ENCODE measurements at places on chromosomes 2 and 18.
A peak's percentile ranks its signal among the peaks of the same experiment; 100 is the strongest.

DNA sequence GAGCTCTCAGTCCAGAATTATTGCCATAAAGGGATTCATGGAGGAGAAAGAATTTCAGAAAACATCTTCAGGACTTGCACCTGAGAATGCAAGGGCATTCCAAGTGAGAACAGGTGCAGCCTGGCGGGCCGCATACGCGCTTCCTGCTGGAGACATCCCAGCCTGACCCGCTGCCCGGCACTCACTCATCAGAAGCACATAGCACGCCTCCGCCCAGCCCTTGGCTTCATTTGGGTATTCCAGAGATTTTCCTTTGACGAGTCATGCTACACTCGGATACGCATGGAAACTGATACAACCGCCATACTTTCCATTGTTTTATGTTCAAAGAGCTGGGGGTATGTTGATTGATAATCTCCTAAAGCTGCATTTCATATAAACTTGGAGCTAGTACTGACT, 228.0 kb upstream of the ID2 start:
- DNase-seq, result no peak

DNA sequence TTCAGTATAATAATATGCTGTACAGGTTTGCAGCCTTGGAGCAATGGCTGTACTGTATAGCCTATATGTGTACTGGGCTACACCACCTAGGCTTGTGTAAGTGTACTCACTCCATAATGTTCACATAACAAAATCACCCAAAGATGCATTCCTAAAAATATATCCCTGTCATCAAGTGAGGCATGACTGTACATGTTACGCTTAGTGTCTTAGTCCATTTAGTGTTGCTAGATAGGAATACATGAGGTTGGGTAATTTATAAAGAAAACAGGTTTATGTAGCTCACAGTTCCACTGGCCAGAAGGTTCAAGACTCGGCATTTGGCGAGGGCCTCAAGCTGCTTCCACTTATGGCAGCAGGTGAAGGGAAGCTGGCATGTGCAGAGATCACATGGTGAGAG, 31.4 kb downstream of the RNF152 start:
- no peak for DNase-seq

GRCh38 chr2:180412219-180412618, 405.1 kb upstream of the CWC22 start:
- no peak for DNase-seq

DNA sequence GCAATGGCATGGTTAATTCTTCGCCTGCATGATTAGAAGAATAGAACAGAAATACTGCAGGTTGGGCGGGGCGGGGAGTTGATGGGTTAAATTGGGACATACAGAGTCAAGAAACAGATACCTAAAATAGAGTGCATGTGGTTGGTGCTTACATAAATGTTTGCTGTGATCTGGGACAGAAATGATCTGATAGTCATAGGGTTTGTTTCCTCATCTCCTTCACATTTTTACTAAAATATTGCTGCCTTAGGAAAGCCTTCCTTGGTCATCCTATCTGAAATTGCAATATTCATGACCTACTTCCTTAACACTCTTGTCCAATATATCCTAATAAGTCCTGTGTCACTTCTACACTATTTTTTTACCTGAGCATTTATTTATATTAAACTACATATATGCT, 163.9 kb downstream of the TMEFF2 start:
- no peak for DNase-seq

DNA sequence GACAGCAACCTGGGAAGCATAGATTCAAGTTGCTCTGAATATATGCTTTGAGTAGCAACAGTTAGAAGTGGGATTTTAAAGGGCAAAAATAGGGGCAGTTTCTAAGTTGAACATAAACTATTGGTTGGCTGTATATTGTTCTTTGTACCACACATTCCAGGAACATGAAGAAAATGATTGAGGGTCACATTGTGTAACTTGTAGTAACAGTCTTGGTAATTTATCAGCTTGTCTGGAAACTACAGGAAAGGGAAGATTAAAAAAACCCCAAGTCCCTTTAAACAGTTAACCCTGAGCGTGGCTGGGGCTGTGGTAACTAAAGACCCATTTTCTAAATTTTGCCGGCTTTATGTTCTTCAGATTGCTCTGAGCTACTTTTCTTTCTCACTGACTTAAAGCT, 7.4 kb downstream of the PLEKHB2 start:
- DNase-seq, result no peak

GRCh38 chr2:148926291-148926961, 51.4 kb downstream of the KIF5C start:
- peak; percentile 56 for DNase-seq

GRCh38 chr2:157488877-157489276, 45.0 kb upstream of the CYTIP start:
- no peak for DNase-seq

GRCh38 chr2:11122380-11122779, 32.9 kb upstream of the SLC66A3 start:
- DNase-seq, result no peak

GRCh38 chr2:147224070-147224469, 620.8 kb upstream of the ACVR2A start:
- DNase-seq, result no peak

DNA sequence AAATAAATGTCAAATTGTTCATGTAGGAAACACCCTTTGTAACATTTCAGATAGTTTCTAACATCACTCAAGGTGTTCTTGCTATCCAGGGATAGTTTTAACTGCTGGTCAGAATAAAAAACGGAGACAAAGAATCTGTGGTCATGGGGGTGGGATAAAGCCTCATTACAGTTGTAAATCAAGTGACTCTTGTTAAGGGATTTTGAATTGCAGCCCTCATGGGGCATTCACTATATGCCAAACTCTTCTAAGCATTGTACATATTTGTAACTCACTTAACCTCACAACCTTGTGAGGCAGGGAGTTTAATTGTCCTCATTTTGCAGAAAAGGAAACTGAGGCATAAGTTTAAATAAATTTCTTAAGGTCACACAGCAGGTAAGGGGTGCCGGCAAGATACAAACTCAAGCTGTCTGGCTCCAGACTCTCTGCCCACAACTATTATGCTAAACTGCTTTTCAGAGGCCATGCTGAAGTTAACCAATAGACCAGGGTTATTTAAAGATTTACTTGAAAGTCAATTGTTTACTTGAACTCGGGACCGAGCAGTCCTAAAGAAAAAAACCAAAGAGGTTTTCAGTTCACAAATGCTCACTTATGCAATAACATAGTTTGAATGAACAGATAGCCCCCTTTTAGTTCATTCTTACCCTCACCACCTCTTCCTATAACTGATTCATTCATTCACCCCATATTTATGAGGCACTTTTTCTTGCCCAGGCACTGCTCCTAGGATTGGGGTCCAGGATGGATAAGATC, 121.6 kb upstream of the FZD5 start:
- DNase-seq, result no peak

- DNase-seq, result no peak
Observed at GRCh38 chr2:161604901-161605300, 19.3 kb upstream of the SLC4A10 start.

DNA sequence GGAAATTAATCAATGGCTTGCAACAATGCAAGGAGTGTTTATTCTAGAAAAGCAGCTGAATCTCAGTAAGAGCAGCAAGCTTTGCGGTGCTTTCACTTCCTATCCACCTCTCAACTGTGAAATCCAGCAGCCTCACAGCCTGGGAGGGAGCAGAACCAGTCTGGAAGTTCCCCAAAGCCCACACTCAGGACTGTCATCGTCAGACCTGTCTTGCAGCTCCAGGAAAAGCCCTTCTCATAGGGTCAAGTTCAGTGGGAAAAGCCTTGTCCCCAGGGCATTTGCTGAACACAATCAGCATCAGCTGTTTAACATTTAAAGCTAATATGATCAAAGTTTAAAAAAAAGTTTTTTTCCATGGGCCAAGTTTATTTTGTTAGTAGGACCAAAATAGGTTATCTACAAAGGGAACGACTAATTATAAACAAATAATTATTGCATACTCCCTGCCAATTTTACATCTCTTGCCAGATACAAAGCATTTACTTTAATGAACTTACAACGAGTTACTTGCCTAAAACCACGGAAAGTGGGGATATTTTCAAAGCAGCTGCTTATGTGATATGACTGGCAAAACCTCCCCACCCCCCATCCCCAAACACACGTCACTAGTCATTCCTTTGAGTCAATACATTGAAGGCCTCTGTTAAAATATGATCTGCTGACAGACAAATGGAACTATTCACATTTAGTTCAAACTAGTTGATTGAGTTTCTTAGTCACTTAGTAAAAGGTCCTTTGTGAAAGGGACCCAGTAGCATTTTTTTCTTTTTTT, 36.8 kb downstream of the PARD6G start:
- DNase-seq, result no peak

GRCh38 chr2:98050070-98050469, 36.9 kb upstream of the VWA3B start:
- DNase-seq, result no peak

- DNase-seq, result no peak
Observed at GRCh38 chr2:113123726-113124125, 3.7 kb upstream of the IL1RN start.

DNA sequence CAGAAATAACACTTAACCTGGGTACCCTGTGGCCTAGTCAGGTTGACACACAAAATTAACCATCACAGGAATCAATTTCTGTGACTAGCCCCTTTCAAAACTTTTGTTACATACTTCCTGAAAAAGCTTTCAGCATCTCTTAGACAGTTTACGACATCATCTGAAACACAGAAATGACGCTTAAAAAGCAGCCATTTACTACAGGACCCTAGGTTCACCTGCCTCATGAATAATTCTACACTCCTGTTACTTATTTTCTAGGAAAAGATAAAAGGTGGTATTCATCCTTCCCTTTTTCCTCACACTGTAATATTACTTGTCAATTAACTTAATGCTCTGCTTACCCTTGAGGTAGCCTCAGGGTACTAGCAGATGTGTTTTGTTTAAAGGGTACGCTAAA, 388.4 kb downstream of the IRS1 start:
- DNase-seq, result no peak

DNA sequence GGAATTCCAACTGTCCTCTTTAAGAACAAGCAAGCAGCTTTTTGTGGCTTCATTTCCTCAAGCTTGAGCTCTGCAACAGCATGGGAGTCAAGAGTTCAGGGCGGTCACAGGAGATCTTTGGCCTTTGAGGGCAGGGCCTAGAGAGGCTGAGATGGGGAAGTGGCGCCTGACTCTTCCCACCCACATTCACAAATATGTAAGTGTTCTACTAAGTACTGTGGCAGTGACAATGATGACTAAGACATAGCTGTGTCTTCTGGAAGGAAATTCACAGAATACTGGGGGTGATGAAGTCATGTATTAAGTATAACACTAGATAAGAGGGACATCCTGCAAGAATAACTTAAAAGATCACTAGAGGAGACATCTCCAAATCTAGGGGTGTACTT, 15.0 kb downstream of the RND3 start:
- DNase-seq, result no peak

DNA sequence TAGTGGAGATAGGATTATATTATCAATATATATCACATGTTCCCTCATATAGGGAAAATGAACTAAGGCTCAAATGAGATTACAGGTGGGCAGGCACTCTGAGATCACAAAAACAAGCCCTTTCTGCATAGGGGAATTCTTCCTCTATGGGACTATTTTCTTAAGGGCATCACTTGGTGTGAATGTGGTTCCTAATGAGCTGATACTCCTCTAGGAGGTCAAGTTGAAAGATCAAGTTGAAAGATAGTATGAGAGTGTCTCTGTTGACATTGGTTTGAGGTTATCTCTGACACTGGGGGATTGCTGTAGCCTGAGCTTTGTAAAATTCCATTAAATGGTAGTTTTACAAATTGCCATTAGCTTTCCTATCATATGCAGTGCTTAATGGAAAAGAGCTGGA, 270.4 kb downstream of the PRKCE start:
- no peak for DNase-seq

DNA sequence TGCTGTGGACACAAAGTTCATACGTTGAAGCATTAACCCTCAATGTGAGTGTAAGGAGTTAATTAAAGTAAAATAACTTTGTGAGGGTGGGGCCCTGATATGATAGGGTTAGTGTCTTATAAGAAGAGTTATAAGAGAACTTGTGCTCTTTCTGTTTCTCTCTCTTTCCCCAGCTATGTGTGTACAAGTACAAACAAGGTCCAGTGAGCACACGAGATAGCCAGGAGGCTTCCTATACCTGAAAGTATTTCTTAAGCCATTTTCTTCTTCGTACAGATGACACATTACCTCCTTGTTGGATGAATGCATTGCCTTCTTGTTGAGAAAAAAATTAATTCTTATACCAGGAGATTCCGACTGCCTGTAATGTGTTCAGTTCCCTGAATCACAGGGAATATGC, 301.2 kb downstream of the PARD3B start:
- no peak for DNase-seq

- DNase-seq, result no peak
Observed at GRCh38 chr2:58419983-58420382, 178.9 kb upstream of the FANCL start.

- no peak for DNase-seq
Observed at GRCh38 chr2:154097833-154098398, 226.2 kb downstream of the GALNT13 start.

DNA sequence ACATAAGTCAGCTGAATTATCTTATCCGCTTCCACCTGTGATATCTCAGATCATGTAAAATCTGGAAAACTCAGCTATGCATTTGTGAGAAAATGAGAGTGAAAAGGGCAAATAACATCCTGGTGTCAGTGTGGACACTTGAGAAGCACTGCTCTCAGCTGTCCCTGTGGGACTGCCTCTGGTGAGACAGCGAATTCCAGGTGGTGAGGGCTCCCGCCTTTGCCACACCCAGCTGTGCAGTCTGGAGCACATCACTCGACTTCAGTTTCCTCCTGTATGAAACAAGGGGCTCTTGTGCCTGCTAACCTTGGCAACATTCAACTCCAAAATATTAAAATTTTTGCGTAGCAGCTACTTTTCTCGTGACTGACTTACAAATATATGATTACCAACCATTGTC, 194.9 kb upstream of the BOD1L2 start:
- DNase-seq, result no peak

- DNase-seq, result no peak
Observed at GRCh38 chr2:30405260-30405605, 41.8 kb upstream of the LCLAT1 start.

DNA sequence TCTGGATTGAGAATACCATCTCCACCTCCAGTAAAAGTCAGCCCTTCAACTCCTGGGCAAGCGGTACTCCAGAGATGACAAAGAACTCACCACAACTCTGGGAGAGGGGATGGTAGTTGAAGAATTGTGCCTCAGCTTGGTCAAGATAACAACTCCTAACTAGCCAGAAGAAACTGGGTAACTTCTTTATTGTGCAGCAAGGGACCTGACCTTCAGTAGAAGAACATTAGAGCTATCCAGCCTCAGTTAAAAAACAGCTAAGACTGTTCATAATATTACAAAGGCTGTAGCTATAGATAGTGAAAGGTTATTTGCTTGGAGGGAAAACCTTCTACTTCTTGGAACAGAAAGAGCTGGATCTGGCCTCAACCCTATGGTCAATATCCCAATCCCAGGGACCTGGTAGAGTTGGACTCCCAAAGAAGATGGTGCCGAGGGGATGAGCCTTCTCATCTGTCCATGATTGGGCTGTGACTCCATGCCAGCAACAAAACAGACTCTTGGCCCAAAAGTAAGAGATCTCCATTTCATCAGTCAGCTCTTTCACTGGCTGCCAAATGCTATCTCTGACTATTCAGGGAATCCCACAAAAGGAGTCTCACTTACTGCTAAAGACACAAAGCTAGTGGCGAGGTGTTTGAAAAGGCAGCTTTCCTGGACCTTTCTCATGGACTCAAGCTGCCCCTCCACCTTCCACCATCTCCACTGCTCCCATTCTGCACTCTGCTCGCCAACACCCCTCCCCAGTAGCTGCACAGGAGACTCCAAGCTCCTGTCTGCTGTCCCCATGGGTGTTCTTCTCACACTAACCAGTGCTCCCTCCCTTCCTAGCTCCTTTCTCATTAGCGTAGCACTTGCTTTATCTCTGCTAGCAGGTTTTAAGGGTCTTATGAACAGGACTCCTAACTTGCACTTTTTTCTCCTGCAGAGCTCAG, 145.8 kb downstream of the CAPN13 start:
- no peak for DNase-seq
